ENCODE measurements at places on chromosomes 2 and 18.

DNA sequence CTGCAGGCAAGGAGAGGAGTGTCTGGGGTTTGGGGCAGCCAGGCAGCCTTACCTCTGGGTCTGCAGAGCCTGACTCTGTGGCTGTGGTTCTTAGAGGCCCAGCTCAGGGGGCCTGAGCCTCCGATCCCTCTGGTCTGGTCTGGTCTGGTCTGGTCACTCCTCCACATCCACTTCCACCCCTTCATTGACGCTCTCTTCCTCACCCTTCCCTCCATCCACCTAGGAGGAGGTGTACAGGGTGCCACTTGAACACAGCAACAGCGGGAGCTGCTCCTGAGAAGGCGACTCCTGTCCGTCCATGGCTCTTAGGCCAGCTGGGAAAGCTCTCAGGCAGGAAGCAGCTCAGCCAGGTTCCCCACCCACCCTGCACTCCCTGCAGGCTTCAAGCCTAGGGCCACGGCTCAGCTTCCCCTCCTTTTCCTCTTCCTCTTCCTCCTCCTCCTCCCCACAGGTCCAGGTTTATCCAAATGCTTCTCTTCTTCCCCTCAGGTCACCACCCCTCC is 16.9 kb downstream of the GPR55 start:
- no peak for DNase-seq

- no peak for DNase-seq
These were observed 177.7 kb upstream of the SMAD2 start for GRCh38 chr18:48108136-48108535.

GRCh38 chr2:68721482-68722101 is 13.0 kb upstream of the ARHGAP25 start:
- no peak for DNase-seq

DNA sequence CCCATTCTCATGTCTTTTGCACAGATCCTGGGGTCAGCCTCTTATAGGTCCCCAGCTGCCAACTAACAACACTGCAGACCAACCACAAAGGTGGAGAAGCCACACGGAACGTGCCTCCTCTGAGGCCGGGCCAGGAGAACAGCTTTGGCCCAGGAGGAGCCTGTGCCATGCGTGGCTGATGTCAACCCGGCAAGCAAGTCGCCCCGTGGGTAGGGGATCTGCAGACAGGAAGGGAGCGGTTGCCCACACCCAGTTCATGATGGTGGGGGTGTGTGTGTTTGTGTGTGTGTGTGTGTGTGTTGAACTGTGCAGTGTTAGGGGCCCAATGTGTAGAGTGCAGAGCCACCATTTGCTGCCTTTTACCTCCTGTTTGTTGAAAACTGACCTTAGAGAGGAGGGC is 2.4 kb upstream of the CLEC4F start:
- no peak for DNase-seq

DNA sequence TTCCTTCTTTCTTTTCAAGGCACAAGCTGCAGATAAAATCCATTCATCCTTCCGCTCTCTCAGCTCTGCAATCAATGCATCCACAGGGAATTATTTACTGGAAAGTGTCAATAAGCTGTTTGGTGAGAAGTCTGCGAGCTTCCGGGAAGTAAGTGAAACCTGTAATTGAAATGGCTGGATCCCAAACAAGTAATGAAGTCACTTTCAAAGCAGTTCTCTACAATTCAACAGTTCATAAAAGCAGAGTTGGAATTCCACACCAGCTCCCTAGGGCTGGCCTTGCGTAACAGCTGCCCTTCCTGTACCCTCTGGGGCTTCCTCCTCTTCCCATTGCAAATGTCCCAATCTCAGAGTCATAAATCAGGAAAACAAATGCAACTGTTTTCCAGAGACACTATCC is 9.6 kb downstream of the SERPINB2 start:
- DNase-seq = no peak

DNA sequence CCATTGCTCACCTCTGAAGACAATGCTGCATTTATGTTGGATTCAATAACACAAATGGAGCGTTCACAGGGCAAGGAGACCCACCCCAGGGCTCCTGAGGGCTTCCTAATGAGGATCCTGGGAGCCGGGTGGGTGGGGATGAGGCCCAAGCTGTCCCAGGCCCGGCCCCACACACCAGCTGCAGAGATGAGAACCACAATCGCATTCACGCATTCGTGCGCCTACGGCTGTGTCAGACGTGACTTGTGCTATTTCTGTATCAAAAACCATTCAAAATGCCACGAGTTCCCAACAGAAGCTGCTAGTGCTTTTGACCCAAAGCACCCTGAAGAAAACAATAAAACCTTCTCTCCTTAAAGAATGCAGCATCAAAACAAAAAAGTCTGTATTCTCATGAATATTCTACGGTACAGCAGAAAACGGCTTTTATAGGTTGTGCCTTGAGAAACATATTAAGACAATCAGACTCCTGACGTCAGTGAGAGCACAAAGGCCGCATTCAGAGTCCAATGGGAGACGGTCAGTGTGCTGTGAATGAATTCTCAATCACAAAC is 205.4 kb downstream of the HDAC4 start:
- DNase-seq = no peak

- no peak for DNase-seq
These were observed 47.9 kb upstream of the CCDC150 start for GRCh38 chr2:196591621-196592022.

GRCh38 chr2:59383473-59383872 is 1142.3 kb upstream of the FANCL start:
- no peak for DNase-seq

- no peak for DNase-seq
These were observed 126.2 kb upstream of the ZNF516 start for GRCh38 chr18:76621226-76621625.

- no peak for DNase-seq
These were observed 39.1 kb upstream of the PPP1R1C start for GRCh38 chr2:181946444-181947127.

DNA sequence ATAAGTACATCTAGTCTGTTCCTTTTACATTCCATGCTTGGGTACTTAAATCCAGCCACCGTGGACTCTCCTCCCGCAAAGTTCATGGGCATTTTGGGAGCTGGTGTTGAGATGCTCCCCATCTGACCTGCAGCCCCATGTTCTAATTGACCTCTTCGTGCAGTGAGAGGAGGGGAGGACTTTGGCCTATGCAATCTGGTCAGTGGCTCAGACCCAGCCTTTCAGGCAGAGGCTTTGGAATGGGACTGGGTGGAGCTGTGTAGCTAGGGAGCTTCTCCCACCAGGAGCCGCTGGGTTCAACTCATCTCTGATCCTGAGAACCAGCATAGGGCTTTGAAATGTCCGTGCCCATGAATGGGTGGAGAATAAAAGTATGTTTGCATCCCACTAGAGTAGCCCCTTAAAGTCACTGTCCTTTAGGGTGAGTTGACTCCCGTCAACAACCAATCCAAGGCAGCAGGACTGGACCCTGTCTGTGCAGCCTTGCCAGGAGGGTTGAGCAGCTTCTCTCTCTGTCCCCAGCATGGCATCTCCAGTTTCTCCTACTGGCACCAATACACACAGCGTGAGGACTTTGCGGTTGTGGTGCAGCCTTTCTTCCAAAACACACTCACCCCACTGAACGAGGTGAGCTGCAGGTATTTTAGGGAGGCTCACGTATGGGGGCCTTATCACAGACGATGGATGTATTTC is 120.0 kb upstream of the PPP1CB start:
- no peak for DNase-seq

- DNase-seq = no peak
These were observed 83.8 kb downstream of the DOCK10 start for GRCh38 chr2:224958462-224958857.

DNA sequence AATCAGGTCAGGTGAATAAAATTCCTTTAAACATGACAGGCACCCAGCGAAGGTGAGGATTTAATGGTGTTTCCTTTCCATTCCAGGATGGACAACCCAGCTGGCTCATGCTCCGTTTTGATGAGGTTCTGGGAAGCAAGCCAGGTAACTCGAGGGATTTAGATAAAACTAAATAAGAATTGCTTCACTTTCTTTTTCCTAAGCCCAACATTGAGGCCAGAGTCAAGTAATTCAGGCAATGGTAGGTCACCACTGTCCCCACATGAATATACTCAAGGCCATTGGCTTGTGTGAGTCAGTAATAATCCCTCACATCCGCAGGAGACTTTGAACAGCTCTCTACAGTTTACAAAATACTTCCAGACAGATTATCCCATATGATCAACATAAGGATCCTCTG is 16.2 kb upstream of the LRATD1 start:
- DNase-seq = no peak

DNA sequence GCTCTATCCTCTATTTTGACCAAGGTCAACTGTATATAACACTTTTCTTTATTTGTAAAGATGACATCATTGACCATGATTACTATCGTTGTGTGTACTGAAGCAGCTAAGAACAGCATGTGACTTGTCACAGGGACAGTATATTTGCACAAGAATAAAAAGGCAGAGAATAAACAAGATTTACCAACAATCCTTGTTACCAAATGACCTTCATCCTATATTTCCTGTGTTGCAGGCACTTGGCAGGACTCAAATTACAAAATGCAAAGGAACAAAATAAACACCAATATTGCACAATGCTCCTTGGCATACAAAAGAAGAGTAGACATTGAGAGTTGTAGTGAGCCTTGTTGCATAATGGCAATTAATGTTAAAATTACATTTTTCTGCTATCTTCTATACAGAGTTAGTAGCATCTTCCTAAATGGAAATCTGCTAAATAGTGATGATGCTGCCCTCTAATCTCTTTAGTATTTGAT is 61.8 kb downstream of the RFTN2 start:
- no peak for DNase-seq

- DNase-seq = no peak
These were observed 55.3 kb downstream of the OSBPL1A start for GRCh38 chr18:24342347-24342746.

GRCh38 chr18:63585988-63586387 is 1.2 kb upstream of the SERPINB13 start:
- no peak for DNase-seq

DNA sequence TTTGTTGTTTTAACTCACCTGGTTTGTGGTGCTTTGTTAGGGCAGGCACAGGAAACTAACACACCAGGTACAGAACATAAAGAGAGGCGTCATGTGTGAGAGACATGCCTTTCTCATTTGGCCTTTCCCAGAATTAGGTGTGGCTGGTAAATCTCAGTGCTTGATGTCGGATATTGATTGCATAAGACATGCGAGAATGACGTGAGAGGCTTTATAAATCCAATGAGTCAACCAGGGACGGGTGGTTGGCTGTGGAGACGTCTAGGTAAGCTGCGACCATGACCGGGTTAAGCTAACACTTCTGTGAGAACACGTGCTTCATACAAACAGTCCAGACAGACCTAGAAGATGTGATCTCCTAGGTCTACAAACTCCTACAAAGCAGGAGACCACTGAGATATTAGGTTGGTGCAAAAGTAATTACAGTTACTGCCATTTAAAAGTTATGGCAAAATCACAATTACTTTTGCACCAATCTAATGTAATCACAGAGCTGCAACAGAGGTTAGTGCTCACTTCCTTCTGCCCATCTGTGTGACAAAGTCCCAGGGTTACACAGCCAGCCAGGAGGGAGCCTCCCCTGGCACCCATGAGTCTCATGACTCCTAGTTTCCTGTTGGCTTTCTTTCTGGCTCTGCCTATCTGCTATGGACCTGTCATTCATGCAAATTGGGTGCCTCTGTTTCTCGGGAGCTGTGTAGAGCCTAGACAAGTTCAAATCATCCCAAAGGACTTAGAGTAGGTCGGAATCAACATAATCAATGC is 98.9 kb upstream of the ATP8B1 start:
- no peak for DNase-seq

DNA sequence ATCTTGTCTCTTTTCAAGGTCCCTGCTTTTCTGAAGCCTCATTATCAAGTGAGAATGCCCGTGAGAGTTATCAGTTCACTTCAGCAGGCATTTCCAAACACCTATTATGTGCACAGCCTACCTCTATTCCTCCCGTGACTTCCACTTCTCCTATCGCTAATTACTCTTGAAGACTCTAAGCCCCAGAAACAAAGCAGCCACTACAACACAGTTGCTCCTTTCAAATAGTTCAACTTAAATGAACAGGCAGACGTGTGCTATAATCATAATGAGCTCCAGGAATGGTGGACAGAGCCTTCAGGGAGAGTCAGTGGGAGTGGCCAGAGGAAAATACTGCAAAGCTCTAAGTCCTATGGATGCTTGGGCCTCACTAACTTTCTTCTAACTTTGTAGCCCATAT is 159.0 kb downstream of the RDH14 start:
- DNase-seq = no peak

DNA sequence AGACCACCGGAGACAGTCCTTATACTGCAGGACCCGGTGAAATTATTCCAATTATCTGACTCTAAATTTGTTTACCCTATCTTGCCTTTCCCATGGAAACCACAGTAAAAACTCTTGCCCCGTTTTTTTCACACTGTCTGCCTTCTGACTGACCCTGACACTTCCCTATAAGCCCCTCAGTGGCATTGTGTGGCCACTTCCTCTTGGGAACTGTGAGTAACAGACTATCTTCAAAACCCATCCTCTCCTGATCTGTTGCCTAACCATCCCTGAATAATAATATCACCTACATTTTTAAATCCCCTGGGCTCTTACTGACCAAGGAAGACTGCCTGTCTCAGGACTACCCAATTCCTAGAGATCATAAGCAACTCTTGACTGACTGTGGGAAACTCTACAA is 42.6 kb upstream of the RNF152 start:
- no peak for DNase-seq

DNA sequence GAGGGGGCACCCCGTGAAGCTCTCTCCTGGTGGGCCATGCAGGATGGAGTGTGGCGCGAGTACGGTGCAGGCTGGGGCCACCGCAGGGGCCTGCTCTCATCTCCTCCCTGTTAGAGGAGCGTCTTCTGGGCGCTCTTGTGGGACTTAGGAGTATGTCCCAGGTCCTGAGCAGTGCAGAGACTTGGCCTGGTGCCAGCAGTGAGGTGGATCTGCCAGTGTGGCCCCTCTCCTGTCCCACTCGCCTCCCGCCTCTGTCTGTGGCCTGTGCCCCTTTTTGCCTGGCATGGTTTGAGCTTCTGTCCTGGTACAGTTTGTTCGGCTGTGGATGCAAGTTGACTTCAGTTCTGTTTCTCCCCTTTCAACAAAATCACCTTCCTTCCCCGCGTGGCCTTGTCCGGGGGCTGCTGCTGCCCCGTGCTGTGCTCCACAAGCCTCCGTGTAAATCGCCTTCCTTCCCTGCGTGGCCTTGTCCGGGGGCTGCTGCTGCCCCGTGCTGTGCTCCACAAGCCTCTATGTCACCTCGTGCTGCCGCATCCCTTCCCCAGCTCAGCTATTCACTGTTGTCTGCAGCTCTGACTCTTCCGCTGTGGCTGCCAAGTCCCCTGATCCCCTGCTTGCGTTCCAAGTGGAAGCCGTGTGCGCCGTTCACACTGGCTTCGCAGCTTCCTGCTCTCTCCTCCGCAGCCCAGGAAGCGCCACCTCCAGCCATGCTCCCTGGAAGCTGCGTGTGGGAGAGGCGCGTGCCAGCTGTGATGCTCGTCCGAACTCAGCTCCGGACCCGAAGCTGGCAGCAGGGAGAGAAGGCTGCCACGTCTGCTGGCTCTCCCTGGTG is 13.7 kb downstream of the LDLRAD4 start:
- DNase-seq = no peak

GRCh38 chr2:85307527-85307897 is 20.3 kb downstream of the TGOLN2 start:
- DNase-seq = no peak

- DNase-seq = no peak
These were observed 268.9 kb downstream of the NAPG start for GRCh38 chr18:10794771-10795170.

GRCh38 chr18:38256366-38256765 is 690.8 kb upstream of the CELF4 start:
- DNase-seq = no peak

Data from stimulated activated CD4-positive, alpha-beta T cell treated with anti-CD3 and anti-CD28 coated beads, Interleukin-4, amount 100 ng/mL, for 1 hour (primary cell).